Uterus (tissue), 4 donors: ENCODE measurements at places on chromosomes 11 and 22. TPM values are rescaled to one million over a fixed set of nuclear protein-coding genes. Genes with fewer than 3 reads are reported as not detected.

Gene OR51B2
- total RNA-seq, result not detected

Gene UBE2L6
- total RNA-seq, result 86.8 TPM

Gene RIMBP3B
- total RNA-seq, result 0.41 TPM

Gene TMEM191B
- total RNA-seq, result not detected

DNA sequence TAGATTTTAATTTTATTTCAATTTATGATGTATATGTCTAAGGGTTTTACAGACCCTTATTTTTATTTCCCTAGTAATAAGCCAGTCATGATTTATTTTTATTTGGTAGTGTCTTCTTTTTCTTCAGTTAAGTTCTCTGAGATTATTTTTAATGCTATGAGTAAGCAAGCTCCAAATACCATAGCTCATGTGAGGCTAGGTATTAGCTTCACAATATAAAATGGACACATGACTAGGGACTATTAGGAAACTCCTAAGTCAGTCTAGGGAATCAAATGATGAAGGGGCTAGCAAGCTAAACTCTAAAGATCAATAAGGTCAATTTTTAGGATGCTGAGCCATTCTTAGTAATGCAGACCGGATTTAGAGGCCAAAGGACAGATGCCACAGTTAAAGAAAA, 45.9 kb downstream of the CKAP5 start:
- no peak overlapping the region for H3K27ac ChIP-seq
- H3K36me3 ChIP-seq, result no peaks in the 10 kb centered on the region
- H3K4me1 ChIP-seq, result no peaks in the 10 kb centered on the region

- H3K27ac ChIP-seq, result peak overlapping the region; percentile 99
- DNase-seq, result peak; percentile 31
- peak overlapping the region; percentile 87 for H3K4me3 ChIP-seq
- H3K36me3 ChIP-seq, result no peaks in the 10 kb centered on the region
- no peaks in the 10 kb centered on the region for H3K27me3 ChIP-seq
Measured at GRCh38 chr11:34052608-34053160, 1.2 kb downstream of the CAPRIN1 start.

DNA sequence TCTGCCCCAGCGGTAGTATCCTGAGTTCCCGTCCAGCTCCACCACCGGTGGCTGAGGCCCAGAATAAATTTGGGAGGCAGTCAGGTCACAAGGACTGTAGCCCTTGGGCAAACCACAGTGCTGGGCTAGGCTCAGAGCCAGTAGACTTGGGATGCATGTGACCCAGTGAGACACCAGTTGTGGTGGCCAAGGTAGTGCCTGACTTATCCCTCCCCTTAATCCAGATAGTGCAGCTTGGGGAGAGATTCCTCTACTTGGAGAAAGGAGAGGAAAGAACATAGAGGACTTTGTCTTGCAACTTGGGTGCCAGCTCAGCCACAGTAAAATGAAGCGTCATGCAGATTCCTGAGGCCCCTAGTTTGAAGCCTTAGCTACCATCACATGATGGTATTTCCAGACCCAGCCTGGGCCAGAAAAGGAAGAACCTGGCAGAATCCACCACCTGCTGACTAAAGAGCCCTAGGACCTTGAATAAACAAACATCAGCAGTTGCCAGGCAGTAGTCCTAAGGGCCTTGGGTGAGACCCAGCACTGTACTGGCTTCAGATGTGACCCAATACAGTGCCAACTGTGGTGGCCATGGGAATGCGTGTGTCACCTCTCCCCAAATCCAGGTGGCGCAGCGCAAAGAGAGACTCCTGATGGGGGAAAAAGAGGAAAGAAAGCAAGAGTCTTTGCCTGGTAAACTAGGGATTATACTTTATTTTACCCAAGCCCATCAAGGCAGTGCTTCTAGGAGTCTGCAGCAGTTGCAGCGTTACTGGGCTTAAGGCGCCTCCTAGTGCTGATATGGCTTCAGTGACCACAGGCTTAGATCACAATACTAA, 17.0 kb upstream of the DDX10 start:
- H3K27ac ChIP-seq, result no peak overlapping the region
- H3K27me3 ChIP-seq, result no peaks in the 10 kb centered on the region
- H3K36me3 ChIP-seq, result no peaks in the 10 kb centered on the region
- no peak overlapping the region for H3K4me3 ChIP-seq

DNA sequence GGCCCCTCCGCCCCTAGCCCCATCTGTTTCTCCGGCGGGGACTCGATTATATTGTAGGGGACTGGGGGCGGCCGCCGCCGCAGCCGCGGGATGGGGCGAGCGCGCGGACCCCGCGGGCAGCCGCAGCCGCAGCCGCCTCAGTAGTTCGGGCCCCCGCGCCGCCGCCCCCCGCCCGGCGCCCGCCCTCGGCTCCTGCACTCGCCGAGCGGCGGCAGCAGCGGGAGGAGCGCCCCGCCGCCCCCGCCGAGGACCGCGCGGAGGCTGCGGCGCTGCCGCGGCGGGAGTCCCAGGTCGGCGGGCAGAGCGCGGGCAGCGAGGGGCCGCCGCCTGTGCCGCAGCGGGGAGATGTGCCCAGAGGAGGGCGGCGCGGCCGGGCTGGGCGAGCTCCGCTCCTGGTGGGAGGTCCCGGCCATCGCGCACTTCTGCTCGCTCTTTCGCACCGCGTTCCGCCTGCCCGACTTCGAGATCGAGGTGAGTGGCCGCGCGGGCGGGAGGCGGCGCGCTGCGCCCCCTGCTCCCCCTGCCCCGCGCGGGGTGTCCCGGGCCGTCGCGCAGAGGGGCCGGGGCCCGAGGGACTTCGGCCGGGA, at the start of gene CECR2:
Gene CECR2, plus strand, starts transcription at position 22 of the 587 bp plus-strand sequence. Its CDS starts 324 bp downstream, at position 346.
- H3K27me3 ChIP-seq, result no peaks in the 10 kb centered on the region
- no peak for DNase-seq
- peak within 1 kb of the TSS; percentile 47 for H3K27ac ChIP-seq
- H3K4me1 ChIP-seq, result no peaks in the 10 kb centered on the region

DNA sequence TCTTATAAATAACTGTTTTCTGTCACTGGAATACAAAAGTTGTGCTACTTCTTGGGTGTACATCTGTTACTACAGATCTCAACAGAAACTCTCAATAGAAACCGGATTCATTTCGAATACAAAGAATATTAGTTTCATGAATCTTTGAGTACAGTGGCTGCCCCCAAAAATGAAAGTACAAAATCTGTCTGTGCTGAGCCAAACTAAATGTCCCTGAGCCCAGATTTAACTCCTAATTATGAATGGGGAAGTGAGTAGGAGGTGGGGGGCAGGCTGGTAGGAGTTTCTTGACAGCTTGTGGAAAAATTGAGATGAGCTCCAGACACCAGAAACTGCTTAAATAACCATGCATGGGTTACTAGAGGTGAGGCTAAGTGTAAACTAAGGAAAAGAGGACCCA, 41.6 kb downstream of the PITPNB start:
- no peaks in the 10 kb centered on the region for H3K4me1 ChIP-seq
- H3K27ac ChIP-seq, result peak overlapping the region; percentile 20
- no peak overlapping the region for H3K4me3 ChIP-seq
- no peak for DNase-seq
- no peaks in the 10 kb centered on the region for H3K27me3 ChIP-seq

GRCh38 chr11:12092714-12093113, 17.7 kb upstream of the MICAL2 start:
- H3K36me3 ChIP-seq, result no peaks in the 10 kb centered on the region
- H3K4me3 ChIP-seq, result no peak overlapping the region
- no peaks in the 10 kb centered on the region for H3K27me3 ChIP-seq

GRCh38 chr11:67369801-67370284, 3.6 kb downstream of the CLCF1 start:
- no peaks in the 10 kb centered on the region for H3K27me3 ChIP-seq
- peaks cover 5% of the 10 kb centered on the region for H3K4me1 ChIP-seq
- peak overlapping the region; percentile 99 for H3K27ac ChIP-seq
- peak overlapping the region; percentile 17 for H3K4me3 ChIP-seq
- no peaks in the 10 kb centered on the region for H3K36me3 ChIP-seq
- peak; percentile 86 for DNase-seq

GRCh38 chr11:10413268-10413667, 41.8 kb upstream of the AMPD3 start:
- no peak overlapping the region for H3K27ac ChIP-seq
- no peak for DNase-seq
- H3K4me1 ChIP-seq, result no peaks in the 10 kb centered on the region
- H3K4me3 ChIP-seq, result no peak overlapping the region
- H3K27me3 ChIP-seq, result no peaks in the 10 kb centered on the region
- no peaks in the 10 kb centered on the region for H3K36me3 ChIP-seq

DNA sequence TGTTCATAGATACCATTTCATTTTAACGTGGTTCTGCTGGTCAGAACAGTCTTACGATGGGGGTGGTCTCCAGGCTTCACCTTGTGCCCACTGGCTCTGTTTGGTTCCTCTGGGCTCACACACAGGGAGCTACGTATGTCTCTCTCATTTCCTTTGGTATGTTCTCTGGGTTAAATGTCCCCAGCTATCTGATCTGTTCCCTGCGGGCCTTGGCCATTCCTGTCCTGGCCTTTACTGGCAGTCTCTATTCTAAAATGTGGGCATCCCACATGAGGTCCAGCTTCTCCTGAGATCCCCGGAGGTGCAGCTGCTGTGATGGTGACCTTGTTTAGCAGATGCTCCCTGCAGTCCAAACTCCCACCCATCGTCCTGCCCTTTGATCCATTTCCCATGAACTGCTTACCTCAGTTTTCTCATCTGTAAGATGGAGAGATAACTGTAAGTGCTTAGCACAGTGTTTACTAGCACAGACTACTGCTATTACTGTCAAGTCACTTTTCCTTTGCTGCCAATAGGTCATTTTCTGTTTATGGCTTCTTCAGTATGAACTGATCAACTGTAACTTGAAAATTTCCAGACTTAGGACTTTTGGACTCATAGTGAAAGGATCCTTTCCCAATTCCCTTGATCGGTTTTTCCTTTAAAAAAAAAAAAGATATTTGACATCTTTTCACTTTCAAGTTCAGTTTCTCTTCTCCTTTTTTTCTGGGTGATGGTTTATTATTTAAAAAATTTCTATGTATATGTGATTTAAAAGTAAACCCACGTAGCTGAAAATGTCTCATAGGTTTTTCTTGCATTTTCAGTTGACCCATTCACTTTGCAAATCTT, 92.9 kb downstream of the PTPRJ start:
- H3K27ac ChIP-seq, result no peak overlapping the region
- H3K4me1 ChIP-seq, result no peaks in the 10 kb centered on the region
- no peak for DNase-seq
- no peak overlapping the region for H3K4me3 ChIP-seq
- H3K27me3 ChIP-seq, result no peaks in the 10 kb centered on the region
- no peaks in the 10 kb centered on the region for H3K36me3 ChIP-seq

DNA sequence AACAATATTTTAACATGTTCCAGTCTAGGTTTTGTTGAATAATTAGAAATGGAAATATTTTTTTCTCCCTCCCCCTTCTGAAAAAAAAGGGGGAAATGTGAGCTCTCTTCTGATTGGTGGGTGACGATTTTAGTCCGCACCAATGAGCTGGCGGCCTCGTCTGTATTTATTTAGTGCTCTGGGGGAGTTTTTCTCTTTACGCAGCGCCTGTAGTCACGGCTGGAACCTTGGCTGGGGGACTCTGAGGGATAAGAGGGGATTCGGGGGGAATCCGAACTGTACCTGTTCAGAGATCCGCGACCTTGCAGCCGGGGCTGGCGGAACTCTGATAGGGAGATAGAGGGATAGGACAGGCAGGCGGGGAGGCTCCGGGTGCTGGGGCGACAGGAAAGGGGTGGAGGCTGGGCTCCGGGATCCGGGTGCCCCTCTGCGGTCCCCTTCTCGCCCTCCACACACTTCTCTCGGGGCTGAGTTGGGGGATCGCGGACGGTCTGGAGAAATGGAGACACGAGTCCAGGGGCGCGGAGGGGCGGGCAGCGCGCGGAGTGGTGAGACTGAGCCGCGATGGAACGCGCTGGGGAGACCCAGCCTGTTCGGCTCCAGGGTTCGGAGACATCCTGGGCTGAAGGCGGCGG, 99.7 kb upstream of the HSD17B12 start:
- no peak overlapping the region for H3K4me3 ChIP-seq
- no peak for DNase-seq
- H3K27ac ChIP-seq, result no peak overlapping the region
- H3K27me3 ChIP-seq, result peaks cover 27% of the 10 kb centered on the region
- no peaks in the 10 kb centered on the region for H3K4me1 ChIP-seq
- no peaks in the 10 kb centered on the region for H3K36me3 ChIP-seq

- H3K27ac ChIP-seq, result no peak overlapping the region
- H3K4me1 ChIP-seq, result no peaks in the 10 kb centered on the region
- H3K27me3 ChIP-seq, result no peaks in the 10 kb centered on the region
- no peak for DNase-seq
- H3K36me3 ChIP-seq, result no peaks in the 10 kb centered on the region
Measured at GRCh38 chr22:34534101-34534500, 531.9 kb upstream of the ISX start.

DNA sequence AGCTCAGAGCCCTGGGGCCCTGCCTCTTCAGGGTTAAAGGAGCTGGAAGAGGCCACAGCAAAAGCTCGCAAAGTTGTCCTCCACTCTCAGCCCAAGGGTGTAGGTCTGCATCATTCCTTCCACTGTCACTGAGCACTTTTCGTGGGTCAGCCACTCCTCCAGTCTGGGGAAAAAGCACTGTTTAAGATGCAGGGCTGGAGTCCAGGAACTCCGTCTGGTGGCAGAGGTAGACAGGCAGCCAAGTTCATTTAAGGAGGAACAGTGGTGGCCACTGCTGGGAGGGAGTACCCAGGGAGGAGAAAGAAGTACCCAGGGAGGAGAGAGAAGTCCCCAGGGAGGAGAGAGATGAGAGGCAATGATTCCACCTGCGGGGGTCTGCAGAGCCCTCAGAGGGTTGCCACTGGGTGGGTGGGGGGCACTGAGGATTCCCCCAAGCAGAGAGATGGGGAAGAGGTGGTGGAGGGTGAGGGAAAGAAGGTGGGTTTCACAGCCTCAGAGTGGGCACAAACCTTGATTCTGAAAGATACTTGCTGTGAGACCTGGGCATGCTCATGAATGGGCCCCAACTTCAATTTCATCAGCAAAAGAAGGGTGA, 70.0 kb upstream of the B3GAT1 start:
- H3K27ac ChIP-seq, result no peak overlapping the region
- H3K4me1 ChIP-seq, result no peaks in the 10 kb centered on the region

GRCh38 chr22:30328466-30329049, 1.8 kb upstream of the TBC1D10A start:
- no peaks in the 10 kb centered on the region for H3K27me3 ChIP-seq
- peaks cover 4% of the 10 kb centered on the region for H3K4me1 ChIP-seq
- no peak for DNase-seq
- no peak overlapping the region for H3K27ac ChIP-seq

DNA sequence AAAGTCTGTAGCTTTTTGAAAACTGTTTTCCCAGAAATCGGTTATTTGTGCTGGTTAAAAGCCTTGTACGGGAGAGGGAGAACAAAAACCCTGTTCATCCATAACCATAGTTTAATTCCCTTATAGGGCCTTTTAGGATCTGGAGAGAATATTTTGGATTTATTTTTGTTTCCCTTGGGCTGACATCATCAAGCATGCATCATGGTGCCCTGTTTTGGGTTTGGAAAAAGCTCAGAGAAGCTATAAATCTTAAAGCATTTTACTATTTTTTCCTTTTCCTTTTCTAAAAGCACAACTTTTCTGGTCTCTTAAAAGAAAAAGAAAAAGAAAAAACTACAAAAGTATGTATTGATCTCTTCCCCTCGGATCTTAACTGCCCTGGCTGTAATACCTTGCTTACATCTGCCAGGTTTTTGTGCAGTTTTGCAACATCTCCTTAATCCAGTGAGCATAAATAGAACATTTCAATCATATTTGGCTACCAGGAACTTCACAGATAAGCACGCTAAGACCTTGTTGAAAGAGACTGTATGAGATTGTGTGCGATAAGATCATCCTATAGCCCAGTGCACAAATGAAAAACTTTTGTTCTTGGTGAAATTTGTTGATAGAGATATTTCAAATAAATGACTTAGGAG, 88.0 kb downstream of the ZBTB16 start:
- no peaks in the 10 kb centered on the region for H3K36me3 ChIP-seq
- peaks cover 34% of the 10 kb centered on the region for H3K4me1 ChIP-seq
- H3K4me3 ChIP-seq, result no peak overlapping the region
- no peaks in the 10 kb centered on the region for H3K27me3 ChIP-seq
- peak overlapping the region; percentile 98 for H3K27ac ChIP-seq
